ENCODE measurements at places on chromosomes 11 and 22. TPM values are rescaled to one million over a fixed set of nuclear protein-coding genes. Genes with fewer than 3 reads are reported as not detected.

The SLCO2B1 gene
- not detected for total RNA-seq

The OR52I1 gene
- total RNA-seq: not detected

The CRYBA4 gene
- not detected for total RNA-seq

The CRACR2B gene
- 0.54 TPM for total RNA-seq

The KDELR3 gene
- 224 TPM for total RNA-seq

The TRIM22 gene
- 46.8 TPM for total RNA-seq

The TEAD1 gene
- 69.2 TPM for total RNA-seq

The AQP11 gene
- 1.4 TPM for total RNA-seq

The TRAPPC4 gene
- 151 TPM for total RNA-seq

The MLC1 gene
- not detected for total RNA-seq

The TNNI2 gene
- total RNA-seq: not detected

The ZC3H12C gene
- total RNA-seq: 15.8 TPM

The PGA4 gene
- total RNA-seq: not detected

The ZNF280A gene
- total RNA-seq: not detected

The OOSP2 gene
- not detected for total RNA-seq

The FLRT1 gene
- total RNA-seq: under 0.01 TPM

The RIMBP3B gene
- 0.28 TPM for total RNA-seq

All from IMR-90 (cell line).